Activated T-helper 1 cell treated with anti-CD3 and anti-CD28 coated beads, Interleukin-2, amount 50 U/mL, for 16 hours (primary cell): ENCODE measurements at places on chromosomes 13 and 19.
A peak's percentile ranks its signal among the peaks of the same experiment; 100 is the strongest.

- no peak for DNase-seq
Observed at GRCh38 chr13:60572003-60572798, 175.2 kb downstream of the TDRD3 start.

DNA sequence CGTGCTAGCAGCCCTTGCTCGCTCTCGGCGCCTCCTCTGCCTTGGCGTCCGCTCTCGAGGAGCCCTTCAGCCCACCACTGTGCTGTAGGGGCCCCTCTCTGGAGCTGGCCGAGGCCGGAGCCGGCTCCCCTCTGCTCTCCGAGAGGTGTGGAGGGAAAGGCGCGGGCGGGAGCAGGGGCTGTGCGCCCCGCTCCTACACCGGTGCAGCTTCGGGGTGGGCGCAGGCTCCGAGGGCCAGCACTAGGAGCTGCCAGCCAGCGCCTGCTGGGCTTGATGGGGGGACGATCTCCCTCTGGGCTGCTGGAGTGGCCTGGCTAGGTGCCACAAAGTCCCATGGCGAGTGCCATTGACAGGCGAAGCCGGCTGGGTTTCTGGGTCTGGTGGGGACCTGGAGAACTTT lies 365.5 kb downstream of the SLITRK1 start:
- DNase-seq: no peak

- DNase-seq: no peak
Observed at GRCh38 chr13:50898338-50898737, 11.3 kb upstream of the RNASEH2B start.

DNA sequence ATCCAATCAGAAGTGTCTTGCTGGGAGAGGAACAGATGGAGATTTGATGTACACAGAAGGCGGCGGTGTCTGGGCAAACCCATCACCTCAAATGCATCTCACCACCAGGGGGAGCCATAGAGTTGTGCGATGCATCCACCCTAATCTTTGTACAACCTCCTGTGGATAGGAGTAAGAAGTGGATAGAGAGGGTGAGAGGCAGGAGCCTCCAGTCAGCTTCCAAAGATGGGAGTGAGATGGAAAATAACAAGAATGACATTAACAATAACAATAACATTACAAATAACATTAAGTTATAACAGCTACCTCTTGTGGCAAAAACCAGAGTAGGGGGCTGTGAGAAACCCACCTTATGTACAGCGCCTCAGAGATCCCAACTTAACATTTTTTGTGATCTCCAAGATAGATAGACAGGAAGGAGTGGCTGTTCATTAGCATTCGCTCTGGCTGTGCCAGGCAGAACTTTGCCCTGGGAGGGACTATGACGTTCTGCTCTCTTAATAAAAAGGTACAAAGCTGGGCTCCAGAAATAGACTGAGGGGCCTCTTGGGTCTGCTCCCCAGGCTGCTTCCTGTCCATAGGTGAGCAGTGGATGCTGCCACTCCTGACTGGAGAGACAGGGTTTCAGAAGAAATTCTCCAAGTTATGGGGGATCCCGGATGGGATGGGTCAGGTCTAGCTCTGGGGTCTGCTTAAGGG lies 5.2 kb upstream of the CEACAM18 start:
- peak; percentile 70 for DNase-seq

- no peak for DNase-seq
Observed at GRCh38 chr19:4206818-4207484, 22.4 kb upstream of the EBI3 start.

DNA sequence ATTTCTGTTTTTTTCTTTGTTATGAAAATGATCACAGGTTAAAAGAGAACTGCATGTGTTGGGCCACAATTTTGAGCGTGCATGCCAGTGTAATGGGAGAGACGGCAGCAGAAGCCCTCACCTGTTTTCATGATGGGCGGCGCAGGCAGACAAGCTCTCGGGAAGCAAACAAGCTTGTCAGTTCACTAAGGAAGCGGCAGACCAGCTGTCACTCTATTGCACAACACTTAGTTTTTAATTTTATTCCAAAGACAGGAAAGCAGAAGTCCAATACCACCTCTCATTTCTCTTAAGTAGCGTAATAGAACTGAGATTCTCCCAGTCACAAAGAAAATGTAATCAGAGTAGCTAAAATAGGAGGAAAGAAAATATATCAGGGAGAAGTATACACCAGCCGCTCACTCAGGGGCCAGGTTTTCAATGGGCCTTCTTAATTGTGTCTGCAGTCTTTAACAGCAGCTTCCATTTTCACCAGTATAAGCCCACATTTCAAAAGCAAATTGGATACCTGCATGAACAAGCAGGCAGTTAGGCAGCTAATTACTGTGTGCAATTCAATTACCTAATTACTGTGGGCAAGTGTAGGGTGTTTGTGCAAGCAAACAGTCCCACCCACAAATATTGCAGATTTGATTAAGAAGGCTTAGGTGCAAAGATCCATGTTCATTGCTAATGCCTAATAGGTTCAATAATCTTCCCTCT lies 711.4 kb downstream of the DIAPH3 start:
- DNase-seq: no peak

DNA sequence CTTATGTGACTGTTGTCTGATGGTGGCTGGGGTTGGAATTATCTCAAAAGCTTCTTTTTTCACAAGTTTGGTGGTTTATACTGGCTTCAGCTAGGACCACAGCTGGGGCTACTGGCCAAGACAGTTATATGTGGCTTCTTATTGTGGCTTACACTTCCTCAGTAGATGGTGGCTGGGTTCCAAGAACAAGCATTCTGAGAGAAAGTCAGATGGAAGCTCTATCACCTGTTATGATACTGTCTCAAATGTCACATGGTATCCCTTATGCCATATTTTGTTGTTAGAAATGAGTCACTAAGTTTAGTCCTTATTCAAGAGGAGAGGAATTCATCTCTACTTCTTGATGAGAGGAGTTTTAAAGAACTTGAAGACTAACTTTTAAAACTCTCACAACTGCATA lies 41.6 kb downstream of the NDFIP2 start:
- no peak for DNase-seq

- no peak for DNase-seq
Observed at GRCh38 chr13:110443622-110444225, 117.8 kb downstream of the RAB20 start.

GRCh38 chr19:53055117-53055516 lies 10.6 kb downstream of the ERVV-2 start:
- no peak for DNase-seq

GRCh38 chr13:49411353-49411752 lies 32.5 kb downstream of the CAB39L start:
- no peak for DNase-seq
